ENCODE measurements at places on chromosomes 6 and 20.

- no peaks in the 10 kb centered on the region for H3K36me3 ChIP-seq
- no peak overlapping the region for H3K27ac ChIP-seq
- H3K4me1 ChIP-seq, result no peaks in the 10 kb centered on the region
- no peak overlapping the region for H3K4me3 ChIP-seq
- no peaks in the 10 kb centered on the region for H3K27me3 ChIP-seq
Observed at GRCh38 chr6:159695984-159696383, 2.9 kb upstream of the SOD2 start.

DNA sequence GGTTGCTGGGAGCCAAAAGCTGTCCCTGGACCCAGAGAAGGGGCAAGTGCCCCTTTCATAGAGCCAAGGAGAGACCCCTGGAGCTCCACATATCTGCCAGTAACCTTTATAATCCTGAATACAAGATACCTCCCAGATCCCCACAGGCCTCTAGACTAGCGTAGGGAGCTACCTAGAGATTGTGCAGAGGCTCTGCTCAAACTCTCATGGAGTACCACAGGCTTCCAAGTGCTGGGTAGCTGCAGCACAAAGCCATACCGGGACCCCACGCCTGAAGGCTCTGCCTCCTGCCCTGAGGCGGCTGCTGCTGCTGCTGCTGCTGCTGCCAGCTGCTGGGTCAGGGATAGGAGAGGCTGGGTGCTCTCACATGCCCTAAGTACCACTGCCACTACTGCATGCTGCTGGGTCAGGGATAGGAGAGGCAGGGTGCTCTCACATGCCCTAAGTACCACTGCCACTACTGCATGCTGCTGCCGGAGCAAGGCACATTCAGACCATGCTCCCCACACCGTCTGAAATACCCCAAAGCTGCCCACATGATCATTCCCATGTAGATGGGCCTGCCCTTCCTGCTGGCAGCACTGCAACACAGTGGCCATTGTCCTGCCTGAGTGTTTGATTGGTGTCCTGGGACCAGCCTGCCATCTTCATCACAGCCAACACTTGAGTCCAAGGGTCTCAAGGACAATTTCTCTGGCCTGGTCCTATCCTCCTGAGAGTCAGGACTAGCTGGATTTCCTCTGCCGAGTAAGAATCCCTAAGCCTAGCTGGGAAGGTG, 1434.3 kb upstream of the ADGRB3 start:
- H3K36me3 ChIP-seq, result no peaks in the 10 kb centered on the region
- no peak for DNase-seq
- H3K27me3 ChIP-seq, result no peaks in the 10 kb centered on the region

GRCh38 chr6:33668914-33669313, 42.6 kb downstream of the UQCC2 start:
- no peak overlapping the region for H3K27ac ChIP-seq
- no peaks in the 10 kb centered on the region for H3K27me3 ChIP-seq
- H3K36me3 ChIP-seq, result peaks cover 27% of the 10 kb centered on the region
- H3K4me1 ChIP-seq, result no peaks in the 10 kb centered on the region

GRCh38 chr6:21772477-21772876, 178.9 kb downstream of the SOX4 start:
- no peak overlapping the region for H3K4me3 ChIP-seq
- no peaks in the 10 kb centered on the region for H3K27me3 ChIP-seq

GRCh38 chr6:23620911-23621401, 505.1 kb upstream of the NRSN1 start:
- no peaks in the 10 kb centered on the region for H3K27me3 ChIP-seq
- H3K27ac ChIP-seq, result no peak overlapping the region
- no peaks in the 10 kb centered on the region for H3K4me1 ChIP-seq
- DNase-seq, result no peak

- peaks cover 56% of the 10 kb centered on the region for H3K27me3 ChIP-seq
- peak overlapping the region; percentile 67 for H3K27ac ChIP-seq
- DNase-seq, result no peak
- H3K4me3 ChIP-seq, result peak overlapping the region; percentile 33
- no peaks in the 10 kb centered on the region for H3K4me1 ChIP-seq
Observed at GRCh38 chr6:136549300-136550044, 750 bp downstream of the MAP7 start.

- peaks cover 13% of the 10 kb centered on the region for H3K4me1 ChIP-seq
- H3K4me3 ChIP-seq, result no peak overlapping the region
- DNase-seq, result no peak
- no peak overlapping the region for H3K27ac ChIP-seq
Observed at GRCh38 chr20:3689978-3690377, 8.2 kb upstream of the ADAM33 start.

GRCh38 chr20:33110147-33110825, 30.8 kb downstream of the BPIFB4 start:
- no peak overlapping the region for H3K4me3 ChIP-seq
- no peak overlapping the region for H3K27ac ChIP-seq
- DNase-seq, result no peak
- no peaks in the 10 kb centered on the region for H3K4me1 ChIP-seq

GRCh38 chr6:13290335-13290734, 38.0 kb downstream of the TBC1D7 start:
- H3K27ac ChIP-seq, result no peak overlapping the region
- H3K27me3 ChIP-seq, result no peaks in the 10 kb centered on the region
- no peak for DNase-seq
- H3K4me1 ChIP-seq, result no peaks in the 10 kb centered on the region

DNA sequence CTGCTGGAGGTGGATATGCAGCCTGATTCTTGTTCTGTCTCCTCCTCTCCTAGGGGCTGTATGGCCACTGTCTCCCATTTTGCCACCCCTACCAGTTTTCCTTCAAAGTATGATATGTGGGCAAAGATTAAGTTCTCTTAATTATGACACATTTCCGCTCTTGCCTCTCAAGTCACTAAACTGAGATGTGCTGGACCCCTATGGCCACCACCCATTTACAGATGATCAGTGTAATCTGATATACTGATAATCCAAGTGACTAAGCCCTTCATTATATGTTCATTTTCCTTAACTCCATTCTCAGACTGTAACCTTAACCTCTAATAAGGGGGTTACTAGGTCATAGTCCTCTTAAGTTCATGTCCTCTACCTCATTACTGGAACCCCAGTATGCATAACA, 711 bp upstream of the C20orf141 start:
- no peaks in the 10 kb centered on the region for H3K36me3 ChIP-seq
- H3K27me3 ChIP-seq, result no peaks in the 10 kb centered on the region
- DNase-seq, result no peak
- H3K4me3 ChIP-seq, result no peak overlapping the region
- H3K4me1 ChIP-seq, result peaks cover 11% of the 10 kb centered on the region

DNA sequence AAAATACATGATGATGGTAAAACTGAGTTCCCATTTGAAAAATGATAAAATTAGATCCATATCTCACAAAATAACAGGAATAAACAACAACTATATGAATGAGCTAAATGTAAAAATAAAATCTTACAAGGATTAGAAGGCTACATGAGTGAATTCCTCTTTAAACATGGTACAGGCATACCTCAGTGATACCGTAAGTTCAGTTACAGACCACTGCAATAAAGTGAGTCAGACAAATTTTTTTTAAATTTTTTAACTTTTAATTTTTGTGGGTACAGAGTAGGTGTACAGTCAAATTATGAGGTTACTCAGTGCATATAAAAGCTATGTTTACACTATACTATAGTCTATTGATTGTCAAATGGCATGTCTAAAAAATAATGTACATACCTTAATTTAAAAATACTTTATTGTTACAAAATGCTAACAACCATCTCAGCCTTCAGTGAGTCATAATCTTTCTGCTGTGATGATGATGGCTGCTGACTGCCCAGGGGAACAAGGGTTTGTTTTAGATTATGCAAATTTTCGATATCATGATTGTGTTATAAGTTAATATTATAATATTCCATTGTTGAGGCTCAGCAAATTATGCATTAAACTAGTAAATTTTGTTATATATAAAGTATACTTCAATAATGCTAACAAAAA, 222.8 kb upstream of the RUNX2 start:
- DNase-seq, result no peak
- no peaks in the 10 kb centered on the region for H3K4me1 ChIP-seq
- no peak overlapping the region for H3K27ac ChIP-seq
- no peaks in the 10 kb centered on the region for H3K27me3 ChIP-seq
- no peaks in the 10 kb centered on the region for H3K36me3 ChIP-seq
- H3K4me3 ChIP-seq, result no peak overlapping the region

DNA sequence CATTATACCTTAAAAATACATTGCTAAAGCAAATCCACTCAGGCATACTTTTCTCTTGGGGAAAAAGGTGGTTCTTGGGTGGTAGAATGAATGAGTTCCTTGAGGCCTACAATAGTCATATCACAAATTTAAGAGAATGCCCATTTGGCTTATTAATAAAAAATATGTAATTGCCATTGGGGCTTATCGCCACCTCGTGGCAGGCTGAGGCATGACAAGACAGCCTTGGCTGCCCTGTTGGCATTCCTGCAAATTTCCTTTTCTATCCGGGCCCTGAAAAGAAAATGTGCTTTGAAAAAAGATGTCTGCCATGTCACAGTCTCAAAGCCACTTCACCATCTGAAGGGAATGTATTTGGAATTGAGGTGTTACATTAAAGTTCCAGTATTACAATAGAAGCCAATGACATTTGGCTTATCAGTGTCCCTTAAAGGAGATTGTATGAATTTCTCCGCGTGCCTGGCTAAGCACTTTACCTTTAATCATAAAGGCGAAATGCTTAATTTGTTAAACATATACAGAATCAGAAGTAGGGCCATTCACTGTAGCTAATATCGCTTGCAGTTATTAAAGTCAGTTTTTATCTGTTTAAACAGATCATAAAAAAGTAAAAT, 188.3 kb upstream of the ZFP64 start:
- DNase-seq, result peak; percentile 44
- no peak overlapping the region for H3K4me3 ChIP-seq
- no peaks in the 10 kb centered on the region for H3K4me1 ChIP-seq
- no peak overlapping the region for H3K27ac ChIP-seq

Data from tibial nerve (tissue), 4 donors.